ENCODE measurements at places on chromosomes 7 and 10.
A peak's percentile ranks its signal among the peaks of the same experiment; 100 is the strongest.

DNA sequence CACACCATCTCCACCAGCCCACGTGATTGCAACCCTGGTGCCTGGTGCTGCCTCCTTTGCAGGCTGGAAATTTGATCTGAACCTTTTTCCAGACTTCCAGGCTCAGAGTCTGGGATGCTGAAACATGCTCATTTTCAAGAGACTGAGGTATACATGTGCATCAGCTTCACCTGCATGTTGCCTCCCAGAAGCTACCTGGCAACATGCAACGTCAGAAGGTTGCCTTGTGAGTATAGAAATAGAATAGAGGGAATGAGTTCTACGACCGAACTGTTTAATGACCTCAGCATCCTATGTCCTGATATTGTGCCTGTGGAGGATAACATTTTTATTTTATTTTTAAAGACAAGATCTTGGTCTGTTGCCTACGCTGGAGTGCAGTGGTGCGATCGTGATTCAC is 1.9 kb upstream of the ZNF212 start:
- DNase-seq, result no peak

GRCh38 chr10:12844811-12845483 is 156.6 kb downstream of the CCDC3 start:
- peak; percentile 34 for DNase-seq

DNA sequence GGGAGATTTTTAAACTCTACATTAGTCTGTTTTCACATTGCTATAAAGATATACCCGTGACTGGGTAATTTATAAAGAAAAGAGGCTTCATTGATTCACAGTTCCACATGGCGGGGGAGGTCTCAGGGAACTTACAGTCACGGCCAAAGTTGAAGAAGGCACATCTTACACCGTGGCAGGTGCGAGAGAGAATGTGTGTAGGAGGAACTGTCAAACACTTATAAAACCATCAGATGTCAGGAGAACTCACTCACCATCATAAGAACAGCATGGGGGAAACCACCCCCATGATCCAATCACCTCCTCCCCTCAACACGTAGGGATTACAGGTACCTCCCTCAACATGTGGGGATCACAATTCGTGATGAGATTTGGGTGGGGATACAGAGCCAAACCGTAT is 129.5 kb downstream of the FGFR2 start:
- no peak for DNase-seq

- no peak for DNase-seq
These were observed 536.8 kb upstream of the NRP1 start for GRCh38 chr10:33871061-33871956.

GRCh38 chr10:101241840-101242707 is 12.8 kb upstream of the LBX1 start:
- DNase-seq, result no peak

DNA sequence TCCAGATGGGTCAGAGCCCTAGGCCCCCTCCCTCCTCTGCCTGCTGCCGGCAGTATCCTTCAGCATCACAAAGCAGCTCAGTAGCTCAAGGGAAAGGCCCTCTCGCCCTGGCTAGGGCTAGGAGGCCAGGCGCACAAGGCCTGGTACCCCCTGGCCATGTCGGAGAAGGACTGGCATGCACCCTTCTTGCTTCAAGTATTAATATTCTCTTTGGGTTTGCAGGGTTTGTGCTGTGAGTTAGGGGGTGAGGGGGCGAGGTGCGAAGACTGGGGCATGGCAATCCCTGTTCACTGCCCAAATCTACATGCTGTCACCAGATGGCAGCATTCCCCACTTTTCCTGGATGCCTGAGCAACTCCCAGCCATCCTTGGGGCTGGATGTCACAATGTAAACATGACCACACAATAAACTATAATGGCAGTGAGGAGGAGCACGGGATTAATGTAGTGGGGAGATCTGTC is 105.2 kb downstream of the NEURL1 start:
- DNase-seq, result peak; percentile 80

DNA sequence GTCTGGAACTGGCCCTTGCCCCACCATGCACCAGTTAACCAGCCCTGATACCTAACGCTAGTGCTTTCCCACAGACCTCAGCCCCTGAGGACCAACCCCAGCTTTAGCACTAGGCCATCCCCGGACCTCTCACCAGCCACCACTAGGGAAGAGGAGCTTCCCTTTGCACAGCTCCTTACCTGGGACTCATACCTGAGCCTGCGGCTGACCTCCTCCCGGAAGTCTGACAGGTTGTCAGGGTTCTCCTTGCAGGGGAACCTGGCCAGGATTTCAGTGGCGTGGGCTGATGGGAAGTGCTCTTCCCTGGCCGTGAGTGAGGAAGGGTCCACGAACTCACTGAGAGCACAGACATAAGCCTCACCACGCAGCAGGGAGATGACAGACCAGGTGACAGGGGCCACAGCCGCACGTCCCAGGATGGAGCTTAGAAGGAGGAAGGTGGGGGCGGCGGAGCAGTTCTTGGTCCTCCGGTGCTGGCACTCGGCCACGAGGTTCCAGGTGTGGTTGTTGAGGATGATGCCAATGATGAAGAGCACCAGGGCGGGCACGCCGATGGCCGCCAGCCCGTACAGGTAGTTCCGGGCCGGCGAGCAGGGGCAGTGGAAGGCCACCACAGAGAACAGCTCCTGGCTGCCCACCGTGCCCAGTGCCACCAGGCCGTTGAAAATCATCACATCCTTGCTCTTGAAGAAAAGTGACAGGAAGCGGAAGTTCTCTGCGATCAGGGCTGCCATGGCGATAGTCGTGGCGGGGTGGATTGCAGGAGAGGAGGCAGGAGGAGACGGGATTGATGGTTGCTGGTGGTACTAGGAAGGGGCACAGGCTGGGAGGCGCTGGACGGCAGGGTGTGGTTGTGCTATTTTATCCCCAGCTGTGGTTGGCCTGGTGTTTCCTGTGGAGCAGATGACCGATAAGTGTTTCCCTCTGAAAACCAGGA is 2.7 kb downstream of the CALHM2 start:
- no peak for DNase-seq

- DNase-seq, result peak; percentile 94
These were observed 9.2 kb downstream of the LHPP start for GRCh38 chr10:124470544-124471434.

DNA sequence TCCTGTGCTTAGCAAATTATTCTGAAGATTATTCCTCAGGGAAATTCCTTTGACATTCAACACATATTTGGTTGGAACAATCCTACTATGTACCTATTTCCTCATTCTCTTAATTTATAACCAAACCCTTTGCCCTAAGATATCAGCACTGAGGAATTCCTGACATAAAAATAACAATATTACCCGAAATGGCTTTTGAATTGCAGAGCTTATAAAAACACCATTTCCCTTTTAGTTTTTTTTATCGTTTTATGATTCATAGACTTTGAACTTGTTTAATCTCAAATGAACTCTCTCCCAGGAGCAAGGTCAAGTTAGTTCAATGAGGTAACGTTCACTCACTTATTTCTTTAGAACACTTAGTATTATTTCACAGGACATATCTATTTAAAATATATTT is 7.7 kb upstream of the ABCB1 start:
- no peak for DNase-seq

GRCh38 chr7:18689551-18689950 is 194.0 kb downstream of the HDAC9 start:
- DNase-seq, result no peak

DNA sequence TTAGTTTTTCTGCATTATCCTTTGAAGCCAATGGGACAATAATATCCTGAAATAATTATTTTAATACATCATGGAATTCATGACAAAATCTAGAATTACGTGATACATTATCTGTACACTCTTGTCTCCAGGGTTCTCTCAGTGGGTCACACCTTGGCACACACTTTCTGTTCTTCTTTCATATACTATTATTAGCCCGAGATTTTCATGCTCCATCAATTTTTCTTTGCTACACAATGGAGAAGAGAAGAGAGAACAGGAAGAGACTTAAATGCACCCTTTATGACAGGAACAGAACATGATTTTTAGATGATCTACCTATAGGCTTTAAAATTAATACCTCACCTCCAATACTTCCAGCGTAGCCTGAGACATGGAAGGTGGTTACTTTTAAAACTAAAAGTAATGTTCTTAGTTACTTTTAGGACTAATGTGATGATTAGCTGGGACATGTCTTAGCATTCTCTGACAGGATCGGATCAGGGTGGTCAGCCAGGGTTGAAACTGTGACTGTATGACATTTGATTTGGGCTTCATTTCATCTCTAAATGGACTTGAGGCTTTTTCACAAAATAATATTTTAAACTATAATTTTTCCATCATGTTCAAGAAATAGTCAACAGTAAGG is 148.2 kb upstream of the WNT16 start:
- DNase-seq, result no peak

GRCh38 chr10:96287392-96288105 is 16.2 kb upstream of the BLNK start:
- DNase-seq, result peak; percentile 58

DNA sequence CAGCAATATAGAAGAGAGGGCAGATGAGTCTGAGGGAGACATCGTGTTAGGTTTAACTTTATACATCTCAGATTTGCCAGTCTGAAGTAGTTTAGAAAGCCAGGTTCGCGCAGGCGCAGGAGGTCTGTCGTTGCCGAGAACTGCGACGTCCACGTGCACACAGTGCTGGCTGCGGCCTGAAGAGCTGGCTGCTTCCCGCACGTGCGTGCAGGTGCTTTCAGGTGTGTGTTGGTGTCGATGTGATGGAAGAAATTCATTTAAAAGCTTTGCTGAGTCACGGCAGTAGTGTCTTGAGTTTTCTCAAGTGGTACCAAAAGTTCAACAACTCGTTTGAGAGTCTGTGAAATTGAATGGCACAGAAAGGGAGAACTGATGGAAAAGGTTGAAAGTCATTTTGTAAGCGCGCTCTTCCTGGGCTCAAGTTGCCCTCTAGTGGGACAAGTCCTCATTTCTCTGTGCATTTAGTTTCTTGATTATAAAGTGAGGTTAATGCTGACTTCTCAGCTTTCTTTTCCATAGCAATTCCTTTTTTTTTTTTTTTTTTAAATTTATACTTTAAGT is 18.6 kb downstream of the WDR37 start:
- peak; percentile 30 for DNase-seq

- DNase-seq, result no peak
These were observed 122.7 kb downstream of the AOAH start for GRCh38 chr7:36601601-36602000.

DNA sequence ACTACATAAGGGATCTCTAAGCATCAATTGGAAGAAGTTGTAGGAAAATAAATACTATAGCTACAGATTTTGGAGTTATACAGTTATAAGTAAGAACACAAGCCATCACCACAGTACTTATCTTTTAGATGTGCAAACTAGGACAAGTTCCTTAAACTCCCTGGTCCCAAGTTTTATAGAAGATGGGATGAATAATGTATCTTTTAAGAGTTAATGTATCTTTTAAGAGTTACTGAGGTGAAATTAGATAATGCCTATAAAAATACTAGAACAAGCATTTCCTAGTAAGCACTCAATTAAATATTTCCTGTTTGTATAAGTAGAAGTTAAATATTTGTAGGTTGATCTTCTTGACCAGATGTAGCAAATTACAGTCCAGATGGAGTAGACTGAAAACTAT is 56.8 kb downstream of the SEMA3A start:
- DNase-seq, result no peak

DNA sequence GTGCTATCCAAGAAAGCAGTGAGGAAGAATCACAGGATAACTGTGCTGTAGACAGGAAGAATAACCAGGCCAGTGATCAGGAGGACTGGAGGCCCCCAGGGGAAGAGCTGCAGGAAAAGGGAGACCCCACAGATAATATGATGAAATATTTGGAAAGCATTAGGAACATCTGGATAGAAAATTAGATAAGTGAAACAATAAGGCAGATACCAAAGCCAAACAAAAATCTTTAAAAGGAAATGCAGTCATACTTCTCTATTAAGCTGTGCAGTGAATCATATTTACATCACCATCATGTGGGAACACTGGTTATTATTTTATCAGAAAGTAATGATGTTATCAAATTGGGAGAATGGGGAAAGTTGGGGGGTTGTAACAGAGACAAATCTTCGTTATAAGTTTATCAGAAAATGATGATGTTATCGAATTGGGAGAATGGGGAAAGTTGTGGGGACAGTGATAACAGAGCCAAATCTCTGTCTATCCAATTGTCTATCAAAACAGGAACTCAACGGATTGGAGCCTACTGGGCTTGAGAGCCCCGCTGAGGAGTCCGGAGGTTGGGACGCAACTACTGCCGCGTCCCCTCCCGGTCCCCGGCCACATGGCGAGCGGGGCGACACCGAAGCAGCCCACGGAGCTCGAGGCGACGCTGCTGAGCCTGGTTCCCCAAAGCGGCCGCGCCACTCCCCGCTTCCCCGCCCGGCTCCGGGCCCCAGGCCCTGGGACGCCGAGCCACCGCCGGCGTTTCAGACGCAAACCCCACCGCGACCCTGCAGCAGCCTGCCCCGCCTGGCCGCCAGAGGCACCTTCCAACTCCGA is 14.0 kb upstream of the RALA start:
- DNase-seq, result no peak

DNA sequence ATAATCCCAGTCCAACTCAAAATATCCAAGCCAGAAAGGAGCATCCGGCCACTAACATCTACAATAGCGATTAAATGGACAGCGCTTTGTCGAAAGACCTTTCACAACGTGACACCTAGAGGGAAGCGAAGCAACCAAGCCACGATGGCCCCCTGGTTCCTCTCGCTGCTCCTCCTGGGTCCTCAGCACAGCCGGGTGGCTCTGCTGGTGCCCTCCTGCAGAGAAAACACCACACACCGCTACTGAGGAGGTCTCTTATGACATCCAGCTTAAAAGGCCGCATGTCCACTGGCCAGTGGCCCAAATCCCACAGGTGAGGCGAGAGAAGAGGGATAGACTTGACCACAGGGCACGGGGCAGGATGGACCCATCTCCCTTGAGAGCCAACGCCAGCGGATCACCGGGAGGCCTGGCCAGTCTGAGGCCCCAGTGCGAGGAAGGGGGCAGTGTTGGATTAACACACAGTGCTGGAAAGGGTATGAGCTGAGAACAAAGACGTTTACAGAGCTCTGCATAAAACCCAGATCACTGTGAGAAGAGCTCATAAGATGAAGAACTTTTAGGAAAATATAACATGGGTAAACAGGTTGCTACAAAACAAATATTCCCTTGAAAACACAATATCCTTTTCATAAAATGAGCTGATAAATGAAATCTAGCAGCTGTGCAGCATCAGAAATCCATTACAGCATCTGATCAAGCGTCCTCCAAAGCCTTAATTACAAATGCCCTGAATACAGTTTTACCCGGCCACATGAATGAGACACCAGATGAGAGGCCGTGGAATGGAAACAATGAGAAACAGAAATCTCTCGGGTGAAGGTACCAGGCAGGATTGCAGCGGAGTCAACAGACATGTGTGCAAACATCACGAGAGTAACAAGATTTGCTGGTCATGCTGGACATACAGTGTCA is 236.7 kb downstream of the DIP2C start:
- no peak for DNase-seq

DNA sequence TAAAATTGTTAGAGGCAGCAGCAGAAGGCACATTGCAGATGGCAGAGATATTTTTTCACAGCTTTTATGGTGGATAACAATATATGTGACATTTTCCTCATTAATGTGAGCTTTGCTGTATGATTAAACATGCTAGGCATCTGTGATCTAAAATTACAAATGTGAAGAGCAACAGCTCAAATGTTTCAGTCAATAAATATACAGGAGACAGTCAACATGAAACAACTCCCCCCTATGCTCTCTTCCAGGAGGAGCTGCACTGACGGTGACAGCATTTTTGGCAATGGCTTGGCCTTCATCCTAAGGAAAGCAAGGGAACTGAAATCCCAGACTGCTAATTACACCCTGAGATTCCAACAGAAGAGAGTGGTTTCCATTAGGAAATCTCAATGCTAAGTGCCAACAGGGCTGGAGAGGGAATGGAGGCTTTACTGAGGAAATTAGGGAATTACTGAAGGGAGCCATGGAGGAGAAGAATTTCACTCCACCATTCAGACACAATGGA is 51.4 kb upstream of the GRB10 start:
- DNase-seq, result no peak

GRCh38 chr7:115728518-115728917 is 302.0 kb downstream of the TFEC start:
- DNase-seq, result no peak

Measured in Caco-2 (cell line).